ENCODE measurements at places on chromosomes 13 and 19.

DNA sequence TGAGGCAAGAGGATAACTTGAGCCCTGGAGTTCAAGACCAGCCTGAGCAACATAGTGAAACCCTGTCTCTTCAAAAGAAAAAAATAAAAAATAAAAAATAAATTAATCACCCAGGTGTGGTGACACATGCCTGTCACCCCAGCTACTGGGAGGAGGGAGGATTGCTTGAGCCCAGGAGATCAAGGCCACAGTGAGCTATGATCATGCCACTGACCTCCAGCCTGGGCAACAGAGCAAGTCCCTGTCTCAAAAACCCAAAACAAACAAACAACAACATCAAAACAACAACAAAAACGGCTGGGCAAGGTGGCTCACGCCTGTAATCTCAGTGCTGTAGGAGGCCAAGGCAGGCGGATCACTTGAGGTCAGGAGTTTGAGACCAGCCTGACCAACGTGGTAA, 4.3 kb upstream of the SLC39A3 start:
- DNase-seq, result no peak

GRCh38 chr19:52170304-52170703, 1.1 kb downstream of the ZNF836 start:
- no peak for DNase-seq

DNA sequence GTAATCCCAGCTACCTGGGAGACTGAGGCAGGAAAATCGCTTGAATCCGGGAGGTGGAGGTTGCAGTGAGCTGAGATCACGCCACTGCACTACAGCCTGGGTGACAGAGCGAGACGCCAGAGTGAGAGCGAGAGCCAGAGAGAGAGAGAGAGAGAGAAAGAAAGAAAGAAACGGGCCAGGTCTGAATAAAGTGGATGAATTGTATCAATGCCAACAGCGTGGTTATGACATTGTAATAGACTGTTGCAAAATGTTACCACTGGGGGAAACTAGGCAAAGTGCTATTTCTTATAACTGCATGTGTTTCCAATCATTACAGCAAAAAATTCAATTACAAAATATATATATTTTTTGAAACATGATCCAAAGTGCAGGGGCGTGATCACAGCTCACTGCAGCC, 11.8 kb upstream of the BTBD2 start:
- no peak for DNase-seq

GRCh38 chr13:45863709-45864590, 12.4 kb upstream of the SIAH3 start:
- no peak for DNase-seq

- DNase-seq, result no peak
Observed at GRCh38 chr13:29543230-29544215, 52.0 kb downstream of the SLC7A1 start.

DNA sequence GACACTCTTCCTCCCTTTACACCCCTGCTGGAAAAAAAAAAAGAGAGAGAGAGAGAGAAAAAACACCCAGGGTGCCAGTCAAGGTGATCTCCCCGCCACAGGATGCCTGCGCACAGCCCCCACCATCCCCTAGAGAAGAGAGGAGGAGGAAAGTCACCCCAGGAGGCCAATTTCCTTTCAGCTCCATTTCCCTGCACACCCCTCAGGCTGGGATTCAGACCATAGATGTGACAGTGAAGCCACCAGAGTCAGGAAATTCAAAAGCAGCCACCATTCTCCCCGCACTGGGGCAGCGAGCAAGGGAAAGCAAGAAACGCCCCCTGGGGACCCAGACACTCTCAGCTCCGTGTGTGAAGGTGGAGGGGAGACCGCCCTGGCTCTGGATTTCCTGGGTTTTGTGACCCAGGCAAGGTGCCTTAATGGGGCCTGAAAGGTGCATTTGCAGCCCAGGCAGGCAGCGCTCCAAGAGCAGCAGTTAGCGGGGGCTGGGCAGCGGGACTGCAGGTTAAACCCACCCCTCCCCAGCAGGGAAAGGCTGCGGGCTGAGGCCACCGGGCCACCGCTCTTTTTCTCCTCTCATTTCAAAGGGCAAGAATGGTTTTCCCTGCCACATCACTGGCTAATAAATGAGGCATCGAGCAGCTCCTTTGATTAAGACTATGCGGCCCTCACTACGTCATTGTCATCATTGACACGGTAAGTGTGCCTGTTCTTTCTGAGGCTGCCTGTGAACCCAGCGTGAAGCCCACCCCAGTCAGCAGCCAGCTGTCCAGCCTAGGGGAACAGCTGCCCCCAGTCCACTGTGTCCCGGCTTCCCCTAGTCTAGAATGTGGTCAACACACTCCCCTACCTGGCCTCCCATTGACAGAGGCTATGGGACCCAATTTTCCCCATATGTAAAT, 83.8 kb upstream of the TM9SF2 start:
- DNase-seq, result no peak

GRCh38 chr19:11400798-11401197, 16.7 kb upstream of the EPOR start:
- no peak for DNase-seq

GRCh38 chr19:10866495-10866894, 4.9 kb upstream of the CARM1 start:
- no peak for DNase-seq

DNA sequence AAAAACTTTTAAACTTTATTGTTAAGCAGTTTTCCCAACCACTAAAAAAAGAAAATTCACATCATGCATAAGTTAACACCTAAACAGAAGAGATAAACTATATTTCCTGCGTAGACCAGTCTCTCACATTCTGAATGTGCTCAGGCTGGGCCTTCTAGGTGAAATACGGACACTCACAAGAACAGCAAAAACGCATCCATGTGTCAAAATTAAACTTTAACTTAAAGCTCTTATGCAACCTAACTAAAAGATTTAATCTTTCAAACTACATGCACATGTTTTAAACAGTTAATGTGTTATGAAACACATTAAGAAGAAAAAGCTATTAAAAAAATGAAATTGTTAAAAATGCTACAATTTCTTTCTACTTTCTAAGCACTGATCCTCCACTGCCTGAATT, 2.6 kb downstream of the SAFB2 start:
- no peak for DNase-seq

GRCh38 chr13:32206097-32206740, 108.9 kb downstream of the ZAR1L start:
- no peak for DNase-seq

DNA sequence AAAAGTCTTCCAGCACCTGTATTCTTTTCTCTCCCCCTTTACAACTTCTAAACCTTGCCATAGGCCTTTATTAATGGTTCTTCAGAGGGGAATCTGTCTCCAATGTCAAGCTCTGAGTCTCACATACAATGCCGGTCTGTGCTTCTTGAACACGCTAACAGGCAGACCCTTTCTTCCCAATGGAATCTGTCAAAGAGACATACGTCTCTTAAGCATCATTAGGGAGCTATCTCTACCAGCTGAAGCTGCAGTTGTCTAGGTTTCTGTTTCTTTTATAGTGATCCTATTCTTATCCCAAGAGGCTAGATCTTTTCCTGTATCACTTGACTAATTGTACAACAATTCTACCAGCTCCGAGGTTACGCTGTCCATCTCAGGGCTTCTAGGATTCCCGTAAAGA, 560.8 kb upstream of the NBEA start:
- no peak for DNase-seq

GRCh38 chr13:113164492-113164891, 6.0 kb downstream of the PROZ start:
- no peak for DNase-seq

GRCh38 chr19:55460670-55461258, 678 bp downstream of the ISOC2 start:
- DNase-seq, result no peak

- no peak for DNase-seq
Observed at GRCh38 chr13:98487016-98487415, 89.9 kb downstream of the STK24 start.

GRCh38 chr19:50187937-50188336, 15.5 kb upstream of the MYH14 start:
- DNase-seq, result no peak

GRCh38 chr13:103908911-103909310, 842.7 kb upstream of the SLC10A2 start:
- no peak for DNase-seq

GRCh38 chr19:21751384-21751783, 16.0 kb downstream of the ZNF100 start:
- no peak for DNase-seq

- no peak for DNase-seq
Observed at GRCh38 chr19:13404236-13404635, 102.0 kb downstream of the CACNA1A start.

GRCh38 chr13:31963631-31964030, 67.9 kb upstream of the FRY start:
- no peak for DNase-seq

GRCh38 chr13:20819715-20820114, 46.0 kb upstream of the EEF1AKMT1 start:
- DNase-seq, result no peak

DNA sequence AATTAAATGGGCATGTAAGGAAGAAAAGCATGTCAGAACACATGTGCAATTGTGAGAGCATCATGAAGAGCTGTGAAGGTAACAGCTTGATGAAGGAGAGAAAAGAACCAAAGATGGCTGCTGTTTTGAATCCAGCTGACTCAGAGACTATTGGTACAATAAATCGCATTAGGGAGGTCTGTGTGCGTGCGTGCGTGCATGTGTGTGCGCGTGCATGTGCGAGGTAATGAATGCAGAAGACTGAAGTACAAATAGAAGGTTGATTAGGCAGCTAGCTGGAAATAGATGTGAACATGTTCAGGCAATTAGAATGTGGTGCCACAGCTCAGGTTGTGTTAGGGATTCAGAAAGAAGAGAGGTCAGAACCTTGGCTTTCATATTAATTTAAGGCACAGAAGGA, 440.5 kb downstream of the OXGR1 start:
- DNase-seq, result no peak

DNA sequence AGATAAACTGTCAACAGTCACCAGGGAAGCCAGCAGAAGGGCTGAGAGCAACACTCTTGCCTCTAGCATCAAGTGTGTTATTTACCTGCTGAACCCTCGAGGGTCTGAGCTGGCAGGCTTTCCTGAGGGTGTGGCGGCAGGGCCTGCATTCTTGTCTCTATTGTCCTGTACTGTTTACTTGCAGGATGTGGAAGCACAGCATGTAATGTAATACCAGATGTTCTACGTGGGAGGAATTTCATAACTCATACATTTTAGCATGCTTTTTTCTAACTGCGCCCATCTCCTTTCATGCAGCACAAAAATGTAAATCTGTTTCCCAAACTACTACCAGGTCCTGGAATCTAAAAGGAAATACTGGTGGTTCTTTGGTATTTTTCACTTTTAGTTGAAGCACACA, 153.1 kb downstream of the RGCC start:
- DNase-seq, result no peak

- DNase-seq, result no peak
Observed at GRCh38 chr13:95880331-95880730, 172.9 kb downstream of the UGGT2 start.

- no peak for DNase-seq
Observed at GRCh38 chr13:109868578-109869311, 82.4 kb upstream of the IRS2 start.

GRCh38 chr13:53545340-53545941, 516.8 kb downstream of the OLFM4 start:
- no peak for DNase-seq

- no peak for DNase-seq
Observed at GRCh38 chr13:45773236-45773635, 71.1 kb downstream of the CBY2 start.

DNA sequence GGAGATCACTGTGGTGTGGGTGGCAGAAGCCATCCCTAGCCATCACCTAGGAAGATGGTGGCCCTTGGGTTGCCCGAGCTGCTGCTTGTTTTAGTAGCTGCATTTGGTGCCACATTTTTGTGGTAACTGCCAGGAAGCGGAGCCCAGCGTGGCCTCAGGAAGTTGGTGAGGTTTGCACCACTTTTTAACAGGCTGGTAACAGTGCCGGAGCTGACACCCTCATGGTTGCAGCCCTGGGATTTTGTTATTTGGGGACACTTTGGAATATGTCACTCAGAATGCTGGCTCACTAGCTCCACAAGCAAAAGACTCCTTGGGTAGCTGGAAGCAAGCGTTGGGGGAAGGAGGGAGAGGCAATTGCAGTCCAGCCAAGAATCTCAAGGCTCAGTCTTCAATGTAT, 22.1 kb downstream of the ACTN4 start:
- DNase-seq, result no peak

DNA sequence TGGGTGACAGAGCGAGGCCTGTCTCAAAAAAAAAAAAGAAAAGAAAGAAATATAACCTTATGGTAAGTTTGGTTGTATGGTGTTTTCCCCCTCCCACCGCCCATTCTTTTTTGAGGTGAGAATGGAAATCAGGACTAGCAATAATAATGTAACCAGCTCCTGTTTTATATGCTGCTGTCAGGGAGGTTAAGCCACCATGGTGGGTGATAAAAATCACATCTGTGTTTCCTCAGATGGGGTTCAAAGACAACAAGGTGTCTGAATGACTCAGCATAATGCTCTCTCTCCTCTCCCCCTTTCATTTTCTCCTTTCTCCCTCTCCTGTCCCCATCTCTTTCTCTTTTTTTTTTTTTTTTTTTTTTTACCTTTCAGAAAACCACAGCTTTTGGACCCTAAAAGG, 28.3 kb upstream of the GARRE1 start:
- no peak for DNase-seq

- no peak for DNase-seq
Observed at GRCh38 chr13:18943721-18944391, 237.8 kb downstream of the TUBA3C start.

DNA sequence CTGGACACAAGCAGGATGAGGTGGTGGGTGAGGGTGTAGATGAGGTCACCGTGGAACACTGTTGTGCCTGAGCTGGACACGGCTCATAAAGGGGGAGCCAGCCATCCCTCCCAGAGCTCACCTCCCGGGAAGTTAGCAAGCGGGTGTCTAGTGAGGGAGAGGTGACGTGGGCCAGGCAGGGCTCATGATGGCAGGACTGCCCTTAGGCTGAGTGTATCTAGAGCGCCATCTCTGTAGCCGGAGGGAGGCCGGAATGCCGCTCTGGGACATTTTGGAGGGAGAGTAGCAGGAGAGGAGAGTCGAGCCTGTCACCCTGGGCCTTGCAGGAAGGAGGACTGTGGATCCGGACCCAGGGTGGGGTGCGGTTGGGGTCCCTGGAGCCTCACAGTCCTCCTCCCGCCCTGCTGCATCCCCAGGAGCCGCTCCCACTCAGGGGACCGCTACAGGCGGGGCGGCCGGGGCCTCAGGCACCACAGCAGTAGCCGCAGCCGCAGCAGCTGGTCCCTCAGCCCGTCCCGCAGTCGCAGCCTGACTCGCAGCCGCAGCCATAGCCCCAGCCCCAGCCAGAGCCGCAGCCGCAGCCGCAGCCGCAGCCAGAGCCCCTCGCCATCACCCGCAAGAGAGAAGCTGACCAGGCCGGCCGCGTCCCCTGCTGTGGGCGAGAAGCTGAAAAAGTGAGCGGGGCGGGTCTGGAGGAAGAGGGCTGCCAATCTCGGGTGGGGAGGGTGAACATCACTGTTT, 9.2 kb downstream of the ZNF296 start:
- no peak for DNase-seq

GRCh38 chr19:40690050-40690692, at the start of gene NUMBL:
Gene NUMBL (minus strand): TSS chr19:40690651. CDS start chr19:40690483, 168 bp downstream.
- DNase-seq, result no peak

DNA sequence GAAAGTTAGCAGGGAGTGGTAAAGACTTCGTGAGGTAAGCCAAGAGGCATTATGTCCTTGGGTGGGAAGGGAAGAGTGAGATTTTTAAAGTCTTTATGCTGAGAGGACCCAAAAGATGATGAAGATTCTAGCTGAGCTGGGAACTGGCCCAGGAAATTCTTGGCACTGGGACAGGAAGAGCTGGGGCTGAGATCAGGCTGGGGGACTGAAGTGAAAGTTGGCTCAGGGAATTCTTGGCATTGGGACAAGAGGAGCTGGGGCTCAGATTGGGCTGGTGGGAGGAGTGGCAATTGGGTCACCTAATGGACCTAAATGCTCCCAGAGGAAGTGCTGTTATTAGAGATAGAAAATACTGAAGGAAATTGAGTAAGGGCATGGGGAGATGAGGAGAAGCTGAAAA, 8.8 kb downstream of the SCEL start:
- no peak for DNase-seq

Measured in stimulated activated CD8-positive, alpha-beta memory T cell treated with anti-CD3 and anti-CD28 coated beads, Interleukin-15, amount 100 ng/mL, for 4 hours (primary cell).